ENCODE measurements at places on chromosomes 1 and 21.

- H3K4me3 ChIP-seq: no peak overlapping the region
- H3K4me1 ChIP-seq: peaks cover 20% of the 10 kb centered on the region
- no peak for DNase-seq
- H3K27me3 ChIP-seq: peaks cover 49% of the 10 kb centered on the region
Measured at GRCh38 chr1:44505210-44505993, 100.3 kb downstream of the RNF220 start.

GRCh38 chr1:113247782-113248181, 142.5 kb upstream of the MAGI3 start:
- no peaks in the 10 kb centered on the region for H3K27me3 ChIP-seq
- no peaks in the 10 kb centered on the region for H3K36me3 ChIP-seq
- no peak overlapping the region for H3K4me3 ChIP-seq
- no peak for DNase-seq

- peaks cover 46% of the 10 kb centered on the region for H3K4me1 ChIP-seq
- H3K36me3 ChIP-seq: no peaks in the 10 kb centered on the region
- H3K27me3 ChIP-seq: no peaks in the 10 kb centered on the region
- peak overlapping the region; percentile 98 for H3K27ac ChIP-seq
- no peak for DNase-seq
Measured at GRCh38 chr1:202540014-202540413, 170.2 kb downstream of the SYT2 start.

DNA sequence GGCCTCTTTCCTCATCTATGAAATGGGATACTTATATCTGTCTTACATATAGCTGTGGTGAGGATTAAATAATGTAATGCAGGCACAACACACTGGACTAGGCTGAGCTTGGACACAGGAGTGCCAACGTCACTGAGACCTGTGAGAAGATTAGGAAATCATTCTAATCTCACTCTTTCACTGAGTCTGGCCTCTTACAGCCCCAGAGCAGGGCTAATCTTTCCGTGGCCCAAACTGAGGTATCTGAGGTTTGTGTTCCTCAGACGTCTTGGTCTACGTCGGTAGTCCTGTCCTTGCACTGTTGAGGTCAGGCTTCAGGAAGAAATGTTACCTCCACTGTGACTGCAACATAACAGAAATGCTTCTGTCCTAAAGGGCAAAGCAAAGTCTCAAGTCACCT, 22.6 kb upstream of the A3GALT2 start:
- H3K27ac ChIP-seq: peak overlapping the region; percentile 74
- no peak for DNase-seq
- no peak overlapping the region for H3K4me3 ChIP-seq

GRCh38 chr1:214717351-214717750, 114.4 kb downstream of the CENPF start:
- no peaks in the 10 kb centered on the region for H3K4me1 ChIP-seq
- no peaks in the 10 kb centered on the region for H3K36me3 ChIP-seq
- H3K27me3 ChIP-seq: peaks cover 21% of the 10 kb centered on the region
- H3K27ac ChIP-seq: no peak overlapping the region
- no peak for DNase-seq

DNA sequence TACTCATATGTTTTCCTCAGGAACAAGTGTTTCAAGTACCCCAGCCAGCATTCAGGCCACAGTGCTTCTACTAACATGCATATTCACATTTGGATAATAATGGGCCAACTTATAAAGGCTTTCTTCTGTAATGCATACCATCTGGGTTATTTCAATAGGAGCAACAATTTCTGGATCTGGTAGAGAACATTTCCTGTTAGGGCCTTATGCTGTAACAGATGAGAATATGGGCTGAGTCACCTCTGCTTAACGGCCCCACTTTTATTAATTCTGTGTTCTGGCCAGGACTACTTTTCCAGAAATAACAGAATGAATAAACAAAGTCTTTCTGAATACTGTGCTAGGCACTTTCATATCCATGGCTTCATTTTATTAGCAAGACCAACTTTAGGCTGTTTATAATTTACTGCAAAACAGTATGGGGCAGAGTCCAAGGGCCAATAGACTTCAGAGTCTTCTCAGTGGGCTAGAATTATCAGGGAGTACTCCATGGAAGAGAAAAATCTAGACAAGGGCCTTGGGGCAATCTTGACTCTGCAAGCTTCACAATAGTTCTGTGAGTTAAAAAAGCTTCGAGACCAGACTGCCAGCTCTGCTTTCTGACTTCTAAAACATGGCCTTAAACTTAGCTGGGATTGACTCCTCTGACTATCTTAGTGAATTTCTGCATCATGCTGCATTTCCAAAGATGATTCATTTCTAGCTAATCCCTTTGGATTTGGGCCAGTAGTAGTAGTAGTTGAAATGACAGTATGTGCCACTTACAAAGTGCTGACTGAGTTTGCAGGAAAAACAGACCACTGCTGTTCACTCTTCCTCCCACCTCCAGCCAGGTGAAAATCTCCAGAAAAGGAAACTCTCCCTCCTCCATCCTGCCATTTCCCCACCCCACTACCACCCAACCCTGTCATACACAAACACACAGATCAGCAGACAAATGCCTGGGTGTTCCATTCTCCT, 8.2 kb upstream of the SSX2IP start:
- no peak overlapping the region for H3K4me3 ChIP-seq
- H3K4me1 ChIP-seq: peaks cover 39% of the 10 kb centered on the region
- peak overlapping the region; percentile 64 for H3K27ac ChIP-seq
- H3K36me3 ChIP-seq: no peaks in the 10 kb centered on the region
- no peak for DNase-seq

GRCh38 chr1:72357411-72357810, 75.1 kb upstream of the NEGR1 start:
- no peak for DNase-seq
- H3K4me3 ChIP-seq: no peak overlapping the region
- no peak overlapping the region for H3K27ac ChIP-seq

- no peak overlapping the region for H3K4me3 ChIP-seq
- no peak overlapping the region for H3K27ac ChIP-seq
- DNase-seq: no peak
- no peaks in the 10 kb centered on the region for H3K27me3 ChIP-seq
Measured at GRCh38 chr1:22080191-22080590, 27.7 kb downstream of the CDC42 start.

GRCh38 chr1:110339407-110340206, 430 bp downstream of the RBM15 start:
- peaks cover 70% of the 10 kb centered on the region for H3K4me1 ChIP-seq
- H3K27me3 ChIP-seq: no peaks in the 10 kb centered on the region
- no peak overlapping the region for H3K27ac ChIP-seq
- DNase-seq: peak; percentile 76
- H3K36me3 ChIP-seq: peaks cover 12% of the 10 kb centered on the region

DNA sequence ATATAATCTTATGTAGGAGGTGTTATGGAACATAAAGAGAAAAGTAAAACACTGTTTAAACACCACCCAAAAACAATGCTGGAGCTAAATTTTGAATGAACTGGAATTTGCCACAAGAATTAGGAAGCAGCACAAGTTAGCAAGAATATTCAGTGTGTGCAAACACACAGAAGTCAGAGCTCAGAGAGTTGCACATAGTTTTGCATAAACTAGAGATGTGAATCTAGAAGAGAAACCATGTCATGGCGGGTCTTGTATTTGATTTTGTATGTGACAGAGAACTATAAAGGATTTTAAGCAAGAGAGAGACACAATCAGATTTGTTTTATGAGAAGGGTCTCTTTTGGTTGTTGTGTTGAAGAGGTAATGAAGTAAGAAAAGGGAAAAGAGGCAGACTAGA, 38.2 kb downstream of the SELENOF start:
- peaks cover 9% of the 10 kb centered on the region for H3K36me3 ChIP-seq
- H3K4me3 ChIP-seq: no peak overlapping the region
- no peaks in the 10 kb centered on the region for H3K27me3 ChIP-seq
- DNase-seq: no peak
- no peaks in the 10 kb centered on the region for H3K4me1 ChIP-seq

DNA sequence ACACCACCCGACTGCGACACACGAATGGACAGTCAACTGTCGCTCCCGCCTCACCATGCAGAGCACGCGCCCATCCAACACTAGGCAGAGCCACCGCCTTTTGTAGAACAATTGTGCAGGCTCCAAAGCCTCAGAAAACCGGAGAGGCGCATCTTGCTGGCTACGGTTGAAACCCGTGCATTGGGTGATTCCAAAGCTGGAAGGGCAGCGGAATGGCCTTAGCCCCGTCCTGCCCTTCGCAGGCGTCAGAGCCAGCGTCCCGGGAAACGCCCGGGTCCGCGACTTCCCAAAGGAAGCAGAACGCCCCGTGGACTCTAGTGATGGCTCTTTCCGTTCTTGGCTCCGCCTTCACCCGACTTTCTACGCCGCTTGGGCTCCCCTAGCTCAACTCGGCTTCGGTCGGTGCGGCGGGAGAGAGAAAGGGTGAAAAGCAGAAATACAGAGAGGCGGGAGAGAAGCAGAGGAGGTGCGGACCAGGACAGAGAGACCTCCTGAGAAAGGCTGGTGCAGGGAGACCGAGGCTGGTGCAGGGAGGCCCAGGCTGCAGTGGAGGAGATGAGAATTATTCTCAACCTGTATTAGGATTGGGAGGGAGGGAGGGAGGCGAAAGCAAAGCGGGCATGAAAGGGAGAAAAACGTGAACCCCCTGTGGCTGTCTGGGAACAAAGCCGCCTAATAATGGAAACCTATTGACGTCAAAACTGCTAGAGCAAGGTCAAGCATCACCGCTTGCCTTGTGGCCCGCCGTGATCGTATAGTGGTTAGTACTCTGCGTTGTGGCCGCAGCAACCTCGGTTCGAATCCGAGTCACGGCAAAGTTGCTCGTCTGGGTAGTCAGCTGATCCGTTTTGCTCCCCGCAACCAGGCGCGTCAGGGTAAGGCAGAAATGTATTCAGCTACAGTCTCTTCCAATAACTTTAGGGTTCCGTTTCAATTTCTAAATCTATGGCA, 99.5 kb downstream of the PRKAB2 start:
- H3K27me3 ChIP-seq: peaks cover 87% of the 10 kb centered on the region
- no peaks in the 10 kb centered on the region for H3K36me3 ChIP-seq
- no peak for DNase-seq
- no peak overlapping the region for H3K27ac ChIP-seq
- H3K4me1 ChIP-seq: peaks cover 2% of the 10 kb centered on the region
- H3K4me3 ChIP-seq: peak overlapping the region; percentile 61

GRCh38 chr1:46822248-46822826, 23.5 kb downstream of the CYP4B1 start:
- no peaks in the 10 kb centered on the region for H3K4me1 ChIP-seq
- no peaks in the 10 kb centered on the region for H3K36me3 ChIP-seq
- no peak overlapping the region for H3K4me3 ChIP-seq
- H3K27ac ChIP-seq: no peak overlapping the region
- DNase-seq: no peak

- DNase-seq: no peak
- H3K4me3 ChIP-seq: no peak overlapping the region
- no peaks in the 10 kb centered on the region for H3K4me1 ChIP-seq
- H3K36me3 ChIP-seq: peaks cover 7% of the 10 kb centered on the region
Measured at GRCh38 chr1:92168657-92169056, 49.1 kb upstream of the C1orf146 start.

DNA sequence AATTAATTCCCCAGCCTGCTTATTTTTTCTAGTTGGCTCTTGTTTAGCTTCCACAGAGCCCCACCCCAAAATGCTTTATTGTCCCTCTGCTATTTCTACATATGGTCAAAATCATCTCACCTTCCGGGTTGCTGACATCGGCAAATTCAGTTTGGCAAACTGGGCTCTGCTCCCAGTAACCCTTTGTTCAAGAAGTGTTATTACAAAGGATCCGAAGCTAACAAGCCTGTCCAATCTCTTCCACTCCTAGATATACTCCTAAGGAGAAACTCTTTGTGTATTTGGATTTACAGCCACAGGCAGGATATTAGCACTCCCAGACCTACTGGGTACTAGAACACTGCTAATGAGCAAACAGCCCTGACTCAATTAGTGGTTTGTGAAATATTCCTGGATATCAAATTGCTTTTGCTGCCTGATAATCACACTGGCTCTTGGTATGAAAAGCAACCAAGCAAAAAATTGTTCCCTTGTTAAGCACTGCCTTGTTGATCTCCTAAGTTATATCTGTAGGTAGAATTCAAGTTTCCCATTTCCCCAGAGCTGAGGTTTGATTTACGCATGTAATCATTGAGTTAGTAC, 4.0 kb downstream of the JUN start:
- DNase-seq: no peak
- no peaks in the 10 kb centered on the region for H3K27me3 ChIP-seq
- peaks cover 14% of the 10 kb centered on the region for H3K36me3 ChIP-seq
- peak overlapping the region; percentile 98 for H3K4me3 ChIP-seq

GRCh38 chr1:20787029-20787839, at the start of gene HP1BP3:
TSS of gene HP1BP3 (minus strand) at chr1:20787307. CDS start at chr1:20780440, 6,867 bp downstream.
- H3K27ac ChIP-seq: peak within 1 kb of the TSS; percentile 98
- H3K27me3 ChIP-seq: no peaks in the 10 kb centered on the region
- peak within 1 kb of the TSS; percentile 100 for H3K4me3 ChIP-seq
- DNase-seq: peak; percentile 61

DNA sequence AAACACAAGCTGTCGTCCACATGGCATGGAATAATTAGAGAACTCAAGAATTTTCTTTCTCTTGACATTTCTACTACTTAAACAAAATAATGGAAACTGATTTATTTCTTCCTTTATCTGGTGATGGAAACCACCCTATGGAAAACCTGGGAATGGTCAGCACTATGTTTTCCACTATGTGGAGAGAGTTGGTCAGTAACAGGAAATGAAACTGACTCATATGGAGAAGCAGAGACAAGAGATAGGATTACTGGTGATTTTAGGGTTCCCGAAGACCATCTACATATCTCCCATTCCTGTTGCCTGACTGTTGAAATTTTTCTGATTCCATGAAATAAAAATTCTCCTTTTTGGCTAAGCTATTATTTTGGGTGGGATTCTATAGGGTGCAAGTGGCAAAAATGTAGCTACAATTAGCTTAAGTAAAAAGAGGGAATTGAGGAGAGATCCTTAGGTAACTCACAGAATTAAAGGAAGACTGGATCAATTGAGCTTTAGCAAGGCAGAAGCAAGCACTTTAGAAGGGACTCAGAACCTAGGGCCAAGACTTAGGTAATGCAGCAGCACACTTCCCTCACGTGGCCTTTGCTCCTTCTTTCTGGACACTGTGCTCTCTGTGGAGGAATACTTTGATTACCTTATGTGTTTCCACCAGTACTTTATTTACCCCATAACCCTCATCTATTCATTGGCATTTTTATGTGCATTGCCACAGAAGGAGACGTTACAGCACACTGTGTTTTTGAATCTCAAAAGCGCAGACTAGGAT, 89.6 kb downstream of the LEPR start:
- H3K27ac ChIP-seq: no peak overlapping the region
- no peak overlapping the region for H3K4me3 ChIP-seq
- peaks cover 4% of the 10 kb centered on the region for H3K4me1 ChIP-seq
- H3K36me3 ChIP-seq: no peaks in the 10 kb centered on the region

- peaks cover 25% of the 10 kb centered on the region for H3K4me1 ChIP-seq
- no peak for DNase-seq
- no peak overlapping the region for H3K4me3 ChIP-seq
- H3K36me3 ChIP-seq: no peaks in the 10 kb centered on the region
- no peaks in the 10 kb centered on the region for H3K27me3 ChIP-seq
Measured at GRCh38 chr1:209405183-209405814, 178.2 kb upstream of the CAMK1G start.

All from mesothelial cell of epicardium (in vitro differentiated cells).